ENCODE measurements at places on chromosomes 12 and 14.

- peak; percentile 49 for DNase-seq
These were observed at the start of gene RAB15 for GRCh38 chr14:64971943-64972791. Gene RAB15, minus strand, starts transcription at chr14:64972336. Its CDS starts 260 bp downstream, at chr14:64972076.

- no peak for DNase-seq
These were observed 71.7 kb downstream of the FAR2 start for GRCh38 chr12:29220632-29221336.

DNA sequence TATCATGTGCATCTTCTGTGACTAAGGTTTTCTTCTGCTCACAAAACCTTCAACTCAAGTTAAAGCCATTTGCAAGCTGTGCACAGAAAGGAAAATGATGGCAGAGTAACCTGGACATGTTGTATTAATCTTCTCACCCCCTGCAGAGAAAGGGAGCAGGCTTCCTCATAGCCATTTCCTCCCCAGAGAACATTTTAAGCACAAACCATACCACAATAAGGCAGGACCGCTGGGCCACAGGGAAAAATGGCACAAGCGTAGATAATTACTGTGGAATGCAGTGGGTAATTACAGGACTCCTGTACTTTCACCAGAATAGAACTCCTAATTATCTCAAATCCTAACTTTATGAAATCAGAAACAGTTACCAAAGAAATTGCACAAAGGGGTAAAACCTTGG is 215.7 kb downstream of the KIF21A start:
- DNase-seq, result no peak

DNA sequence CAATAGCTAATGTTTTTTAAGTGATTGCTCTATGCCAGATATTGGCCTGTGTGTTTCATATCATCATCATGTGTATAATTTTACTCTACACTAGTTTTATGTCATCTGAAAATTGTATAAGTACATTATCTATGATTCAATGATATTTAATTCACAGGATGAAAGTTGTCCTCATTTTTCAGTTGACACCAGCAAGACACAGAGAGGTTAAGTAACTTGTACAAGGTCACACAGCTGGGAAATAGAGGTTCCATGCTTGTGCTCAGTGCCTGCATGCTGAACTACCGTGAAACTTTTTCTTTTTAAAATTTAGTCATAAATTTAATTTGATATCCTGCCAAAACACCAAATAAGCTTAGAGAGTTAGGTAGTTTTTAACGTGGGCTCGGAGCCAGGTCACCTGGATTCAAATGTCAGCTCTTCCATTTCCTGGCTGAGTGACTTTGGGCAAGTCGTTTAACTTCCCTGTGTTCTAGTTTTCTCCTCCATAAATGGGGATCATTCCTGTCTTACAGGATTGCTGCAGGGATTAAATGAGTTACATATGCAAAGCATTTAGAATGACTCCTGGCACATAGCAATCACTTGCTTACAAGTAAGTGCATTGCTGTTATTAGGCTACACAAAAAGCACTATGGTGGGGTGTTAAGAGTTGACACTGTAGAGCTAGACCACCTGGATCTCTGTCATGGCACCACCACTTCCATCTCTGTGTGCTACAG is 183.9 kb downstream of the ETV6 start:
- DNase-seq, result no peak

GRCh38 chr14:74599321-74599761 is 12.7 kb downstream of the LTBP2 start:
- no peak for DNase-seq

- DNase-seq, result no peak
These were observed 51.3 kb downstream of the SSPN start for GRCh38 chr12:26246483-26247164.

DNA sequence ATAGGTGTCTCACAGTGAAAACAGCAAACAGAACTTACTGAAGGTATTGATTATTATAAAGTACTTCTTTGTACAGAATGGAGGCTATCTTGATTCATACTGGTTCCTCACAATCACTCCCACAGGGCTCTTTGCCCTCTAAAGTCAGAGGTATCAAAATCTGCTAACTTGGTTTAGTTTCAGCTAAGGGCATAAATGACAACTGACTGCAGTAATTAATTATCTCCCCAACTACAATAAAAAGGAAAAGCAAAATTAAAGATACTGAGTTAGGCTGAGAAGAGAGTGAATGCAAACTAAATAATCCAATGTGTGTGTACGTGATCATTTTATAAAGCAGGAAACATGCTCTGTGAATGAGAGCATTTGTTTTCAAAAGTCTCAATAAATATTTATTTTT is 338.7 kb downstream of the ACSS3 start:
- no peak for DNase-seq

DNA sequence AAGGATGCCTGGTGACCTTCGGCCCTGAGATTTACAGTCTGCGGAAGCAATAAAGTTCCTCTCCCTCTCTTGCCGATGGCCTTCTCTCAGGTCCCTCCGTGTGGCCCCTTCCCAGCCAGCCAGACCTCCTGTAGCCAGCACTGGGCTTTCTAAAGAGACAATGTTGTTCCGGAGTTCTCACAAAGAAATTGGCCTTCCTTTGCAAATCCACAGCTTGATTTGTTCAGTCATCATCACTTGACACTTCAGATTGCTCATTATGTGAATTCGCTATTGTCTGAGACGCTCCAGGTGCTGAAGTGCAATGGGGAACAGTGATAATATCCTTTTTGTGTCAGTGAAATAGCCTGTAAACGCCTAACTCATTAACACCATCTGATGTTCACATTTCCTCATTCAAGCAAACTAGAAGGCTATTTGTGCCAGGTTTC is 43.7 kb upstream of the GPHB5 start:
- no peak for DNase-seq

- DNase-seq, result no peak
These were observed 3.5 kb downstream of the GLT1D1 start for GRCh38 chr12:128856791-128857078.

GRCh38 chr12:104207416-104208205 is 8.0 kb upstream of the TXNRD1 start:
- DNase-seq, result no peak

DNA sequence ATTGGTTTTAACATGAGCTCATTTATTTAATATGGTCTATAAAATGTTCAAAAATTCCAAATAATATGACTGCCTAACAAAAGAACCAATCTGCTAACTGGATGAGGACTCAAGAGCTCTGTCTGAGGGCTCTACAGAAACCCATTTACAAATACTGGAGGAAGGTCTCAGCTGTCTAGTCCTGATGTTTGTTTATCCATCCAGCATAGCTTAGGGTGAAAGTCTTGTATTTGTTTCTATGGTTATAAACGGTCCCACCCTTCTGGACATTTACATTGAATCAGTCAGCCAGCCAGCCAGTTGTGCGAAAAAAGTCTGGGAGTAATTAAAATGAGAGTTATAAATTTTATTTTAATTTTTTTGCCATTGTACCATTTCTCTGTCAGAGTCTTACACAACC is 220.7 kb downstream of the BMP4 start:
- no peak for DNase-seq

DNA sequence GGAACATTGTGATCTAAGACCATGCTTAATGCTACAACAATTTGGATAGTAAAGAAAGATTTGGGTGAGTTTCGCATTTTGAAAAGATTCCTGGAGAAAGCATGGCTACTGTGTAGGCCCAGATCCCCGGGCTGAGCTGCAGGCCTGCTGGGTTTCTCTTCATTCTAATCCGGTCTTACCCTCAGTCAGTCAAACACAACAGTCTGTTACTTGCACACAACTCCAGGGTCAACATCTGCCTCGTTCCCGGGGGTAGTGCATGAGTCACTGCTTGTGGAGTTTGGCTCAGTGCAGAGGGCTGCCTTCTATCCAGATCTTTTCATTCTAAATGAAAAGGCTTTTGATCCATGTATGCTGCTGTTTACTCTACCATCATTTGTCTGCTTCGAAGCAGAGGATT is 60.4 kb upstream of the SEL1L start:
- no peak for DNase-seq

- DNase-seq, result no peak
These were observed 69.2 kb upstream of the ETV6 start for GRCh38 chr12:11580125-11580751.

GRCh38 chr14:47846008-47846407 is 170.6 kb upstream of the MDGA2 start:
- no peak for DNase-seq

DNA sequence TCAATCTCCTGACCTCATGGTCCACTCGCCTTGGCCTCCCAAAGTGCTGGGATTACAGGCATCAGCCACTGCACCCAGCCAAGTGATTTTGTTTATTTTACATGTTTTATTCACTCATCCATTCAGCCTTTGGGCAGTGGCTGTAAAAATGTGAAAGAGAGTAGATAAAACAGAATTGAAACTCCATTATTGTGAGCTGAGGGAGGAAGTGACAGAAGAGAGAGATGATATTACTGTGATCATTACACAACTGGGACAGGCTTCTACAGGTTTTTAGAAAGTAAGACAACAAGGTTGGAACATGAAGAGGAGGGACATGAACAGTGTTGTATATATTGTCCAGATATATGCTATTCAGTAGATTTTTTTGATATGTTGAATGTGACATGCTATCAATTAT is 25.0 kb downstream of the CREBL2 start:
- DNase-seq, result no peak

DNA sequence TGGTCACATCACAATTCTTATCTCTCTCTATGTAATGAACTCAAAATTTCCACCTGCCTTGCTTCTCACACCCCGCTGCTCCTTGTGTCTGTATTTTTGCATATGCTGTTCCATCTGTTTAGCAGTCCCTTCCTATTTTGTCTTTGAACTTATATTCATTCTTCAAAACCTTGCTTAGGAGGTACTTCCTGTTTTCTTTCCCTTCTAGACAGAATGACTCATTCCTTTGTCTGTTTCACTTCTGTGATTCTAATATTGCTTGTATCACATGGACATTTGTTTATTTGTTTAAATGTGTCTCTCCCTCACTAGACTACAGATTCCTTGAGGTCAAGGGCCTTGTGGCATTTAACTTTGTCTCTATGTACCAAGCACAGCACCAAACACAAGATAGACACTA is 424.2 kb downstream of the ETNK1 start:
- no peak for DNase-seq

GRCh38 chr14:86796221-86797074 is 1196.5 kb downstream of the GALC start:
- DNase-seq, result no peak

DNA sequence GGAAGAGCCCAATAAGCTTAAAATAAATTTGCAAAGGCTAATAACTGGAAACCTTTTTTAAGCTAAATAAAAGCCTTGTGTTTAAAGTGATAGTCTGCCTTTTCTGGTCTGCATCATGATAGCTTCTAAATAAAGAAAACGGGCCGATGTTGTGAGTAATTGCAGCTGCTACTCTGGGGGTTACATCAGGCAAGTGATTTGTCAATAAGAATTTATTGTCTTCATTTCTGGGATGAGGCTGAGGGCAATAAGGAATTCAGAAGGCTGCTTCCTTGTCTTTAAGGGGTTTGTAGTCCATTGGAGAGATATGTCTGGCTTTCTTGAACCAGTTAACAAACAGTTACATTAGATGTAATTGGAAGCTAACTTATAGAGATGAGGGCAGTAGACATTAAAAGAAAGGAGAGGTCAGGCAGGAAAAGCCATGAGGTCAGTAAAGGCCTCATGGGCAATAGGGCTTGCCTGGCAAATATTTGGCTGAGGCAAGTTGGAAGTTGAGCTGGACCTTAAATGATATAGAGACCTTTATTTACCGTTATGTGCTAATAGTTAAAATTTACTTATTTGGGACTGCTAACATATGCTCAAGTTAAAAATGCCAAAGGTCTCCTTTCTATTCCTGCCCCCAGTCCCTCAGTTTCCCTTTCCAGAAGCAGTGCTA is 85.0 kb downstream of the CRADD start:
- DNase-seq, result no peak

DNA sequence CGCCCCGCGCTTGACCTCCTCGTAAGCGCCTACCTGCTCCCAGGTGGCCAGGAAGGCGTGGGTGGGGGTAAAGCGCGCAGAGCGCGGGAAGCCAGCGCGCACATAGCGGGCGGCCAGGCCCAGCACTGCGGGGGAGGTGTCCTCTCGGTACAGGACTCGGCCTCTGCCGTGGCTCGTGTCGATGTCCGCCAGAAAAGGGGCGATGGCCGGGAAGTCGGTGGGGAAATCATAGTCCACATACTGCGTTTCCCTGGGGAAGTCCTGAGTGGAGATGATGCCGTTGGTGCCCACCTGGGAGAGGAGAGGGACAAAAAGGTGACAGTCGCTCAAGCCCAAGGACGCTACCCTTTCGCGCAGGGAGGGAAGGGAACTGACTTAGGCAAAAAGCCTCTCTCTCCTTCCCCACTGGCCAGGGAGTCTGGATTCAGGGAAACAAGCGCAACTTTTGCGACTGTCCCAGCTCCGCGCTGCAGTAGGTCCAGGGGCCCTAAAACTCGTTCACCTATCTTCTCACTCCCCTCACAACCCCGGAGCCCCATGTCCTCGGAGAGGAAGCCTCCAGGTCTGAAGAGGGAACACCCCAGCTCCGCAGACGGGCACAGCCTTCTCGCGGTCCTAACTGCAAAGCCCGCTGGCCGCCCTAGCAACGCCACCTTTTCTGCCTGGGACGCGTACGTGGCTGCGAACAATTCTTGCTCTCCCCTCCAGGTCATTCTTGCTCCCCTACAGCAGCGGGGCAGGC is 815 bp downstream of the NID2 start:
- DNase-seq, result no peak

DNA sequence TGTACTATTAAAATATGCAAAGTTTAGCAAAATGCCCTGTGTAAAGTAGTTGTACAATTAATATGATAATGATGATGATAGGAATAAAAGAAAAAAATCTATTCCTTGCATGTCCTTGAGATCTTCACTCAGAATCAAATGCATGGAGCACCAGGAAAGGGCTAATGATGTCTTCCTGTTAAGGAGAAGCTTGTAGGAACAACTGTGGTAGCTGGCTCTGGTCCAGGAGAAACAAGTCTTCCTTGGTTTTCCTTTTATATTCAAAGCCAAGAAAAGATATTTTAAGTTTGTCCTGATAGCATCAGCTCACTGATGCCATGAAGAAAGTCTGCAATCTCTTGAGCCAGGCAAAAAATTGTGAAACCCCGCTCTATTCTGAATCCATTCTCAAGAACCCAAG is 138.9 kb downstream of the PIK3C2G start:
- DNase-seq, result no peak

DNA sequence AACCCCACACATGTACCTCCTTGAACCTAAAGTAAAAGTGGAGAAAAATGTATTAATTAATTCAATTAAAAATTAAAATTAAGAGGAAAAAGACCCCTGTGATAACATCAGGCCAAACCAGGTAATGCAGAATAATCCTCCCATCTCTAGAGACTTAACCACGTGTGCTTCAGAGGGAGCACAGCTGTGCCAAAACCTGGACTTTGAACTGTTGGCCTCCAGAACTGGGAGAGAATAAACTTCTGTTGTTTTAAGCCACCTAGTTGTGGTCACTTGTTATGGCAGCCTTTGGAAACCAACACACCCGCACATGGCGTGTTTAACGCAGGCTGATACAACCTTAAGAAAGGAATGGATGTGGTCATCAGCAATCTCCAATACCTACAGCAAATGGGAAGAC is 23.8 kb downstream of the OAS2 start:
- no peak for DNase-seq

GRCh38 chr12:79686171-79686570 is 4.6 kb downstream of the PAWR start:
- no peak for DNase-seq
